ENCODE measurements at places on chromosomes 1 and 21. TPM values are rescaled to one million over a fixed set of nuclear protein-coding genes. Genes with fewer than 3 reads are reported as not detected.

The SHE gene
- total RNA-seq: 0.12 TPM

The C21orf58 gene
- total RNA-seq: 4.5 TPM

The ESRRG gene
- total RNA-seq: 0.12 TPM

The NBL1 gene
- 123 TPM for total RNA-seq

The VHLL gene
- not detected for total RNA-seq

The CATSPERE gene
- total RNA-seq: 1.9 TPM

The PRKCZ gene
- total RNA-seq: 8.2 TPM

The GNAI3 gene
- total RNA-seq: 16.5 TPM

The LCE2A gene
- total RNA-seq: 2.2 TPM

The DPYD gene
- total RNA-seq: 49.2 TPM

The SPOCD1 gene
- total RNA-seq: 71.4 TPM
